CD4-positive, CD25-positive, alpha-beta regulatory T cell (primary cell): ENCODE measurements at places on chromosomes 7 and 10. TPM values are rescaled to one million over a fixed set of nuclear protein-coding genes. Genes with fewer than 3 reads are reported as not detected.

Gene CXCL12
- not detected for total RNA-seq

Gene NEUROG3
- not detected for total RNA-seq

Gene CYP2W1
- total RNA-seq = not detected

Gene ZC3HAV1L
- 1.4 TPM for total RNA-seq

Gene NME8
- total RNA-seq = not detected

Gene PRXL2A
- total RNA-seq = 0.76 TPM

Gene LMOD2
- not detected for total RNA-seq

Gene ARL4A
- total RNA-seq = 52.0 TPM

Gene SPDYE11
- not detected for total RNA-seq
